Activated T-helper 17 cell treated with anti-CD3 and anti-CD28 coated beads, Interleukin-2, amount 50 U/mL, for 72 hours (primary cell): ENCODE measurements at places on chromosomes 4 and X.

- H3K36me3 ChIP-seq: no peaks in the 10 kb centered on the region
- no peaks in the 10 kb centered on the region for H3K4me1 ChIP-seq
- ATAC-seq: no peak
- peaks cover 26% of the 10 kb centered on the region for H3K27me3 ChIP-seq
Observed at GRCh38 chr4:154631828-154632227, 19.4 kb upstream of the FGG start.

DNA sequence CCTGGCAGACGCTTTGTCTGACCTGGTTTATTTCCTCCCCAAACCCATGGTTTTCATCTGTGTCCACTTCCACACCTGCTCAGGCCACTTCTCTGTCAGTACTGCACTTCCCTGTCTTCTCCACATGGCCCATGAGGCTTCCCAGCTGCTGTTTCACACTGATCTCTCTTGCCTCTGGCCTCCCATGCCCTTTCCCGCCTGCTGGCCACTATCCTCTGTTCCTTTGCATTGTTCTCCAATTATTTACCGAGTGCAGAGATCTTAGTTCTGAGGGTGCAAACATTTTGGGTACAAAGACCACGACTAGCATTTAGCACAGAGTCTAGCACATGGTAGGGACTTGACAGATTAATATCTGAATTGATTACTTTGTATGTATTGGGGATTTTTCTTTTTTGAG lies 174.8 kb upstream of the NPY2R start:
- H3K36me3 ChIP-seq: no peaks in the 10 kb centered on the region
- H3K4me3 ChIP-seq: no peak overlapping the region
- peaks cover 4% of the 10 kb centered on the region for H3K27me3 ChIP-seq
- ATAC-seq: no peak
- no peak overlapping the region for H3K27ac ChIP-seq

- no peak overlapping the region for H3K27ac ChIP-seq
- H3K27me3 ChIP-seq: no peaks in the 10 kb centered on the region
- peak; percentile 86 for ATAC-seq
- H3K36me3 ChIP-seq: peaks cover 40% of the 10 kb centered on the region
- H3K4me3 ChIP-seq: no peak overlapping the region
Observed at GRCh38 chr4:13476915-13477314, 7.2 kb downstream of the RAB28 start.

- H3K4me1 ChIP-seq: no peaks in the 10 kb centered on the region
- no peak overlapping the region for H3K4me3 ChIP-seq
- H3K36me3 ChIP-seq: no peaks in the 10 kb centered on the region
- H3K27me3 ChIP-seq: no peaks in the 10 kb centered on the region
- ATAC-seq: no peak
Observed at GRCh38 chr4:99209671-99210070, 9.4 kb downstream of the ADH6 start.

- H3K27ac ChIP-seq: no peak overlapping the region
- no peak for ATAC-seq
- no peaks in the 10 kb centered on the region for H3K4me1 ChIP-seq
- peaks cover 3% of the 10 kb centered on the region for H3K27me3 ChIP-seq
- H3K4me3 ChIP-seq: no peak overlapping the region
Observed at GRCh38 chrX:53456254-53456653, 22.1 kb upstream of the HSD17B10 start.

DNA sequence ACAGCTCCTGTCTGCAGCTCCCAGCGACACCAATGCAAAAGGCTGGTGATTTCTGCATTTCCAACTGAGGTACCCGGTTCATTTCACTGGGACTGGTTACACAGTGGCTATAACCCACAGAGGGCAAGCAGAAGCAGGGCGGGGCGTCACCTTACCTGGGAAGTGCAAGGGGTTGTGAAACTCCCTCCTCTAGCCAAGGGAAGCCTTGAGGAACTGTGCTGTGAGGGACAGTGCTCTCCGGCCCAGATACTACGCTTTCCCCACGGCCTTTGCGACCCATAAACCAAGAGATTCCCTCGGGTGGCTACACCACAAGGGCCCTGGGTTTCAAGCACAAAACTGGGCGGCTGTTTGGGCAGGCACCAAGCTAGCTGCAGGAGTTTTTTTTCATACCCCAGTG lies 218.9 kb downstream of the PPP3CA start:
- H3K27me3 ChIP-seq: no peaks in the 10 kb centered on the region
- no peaks in the 10 kb centered on the region for H3K36me3 ChIP-seq
- H3K4me3 ChIP-seq: no peak overlapping the region
- no peak for ATAC-seq

DNA sequence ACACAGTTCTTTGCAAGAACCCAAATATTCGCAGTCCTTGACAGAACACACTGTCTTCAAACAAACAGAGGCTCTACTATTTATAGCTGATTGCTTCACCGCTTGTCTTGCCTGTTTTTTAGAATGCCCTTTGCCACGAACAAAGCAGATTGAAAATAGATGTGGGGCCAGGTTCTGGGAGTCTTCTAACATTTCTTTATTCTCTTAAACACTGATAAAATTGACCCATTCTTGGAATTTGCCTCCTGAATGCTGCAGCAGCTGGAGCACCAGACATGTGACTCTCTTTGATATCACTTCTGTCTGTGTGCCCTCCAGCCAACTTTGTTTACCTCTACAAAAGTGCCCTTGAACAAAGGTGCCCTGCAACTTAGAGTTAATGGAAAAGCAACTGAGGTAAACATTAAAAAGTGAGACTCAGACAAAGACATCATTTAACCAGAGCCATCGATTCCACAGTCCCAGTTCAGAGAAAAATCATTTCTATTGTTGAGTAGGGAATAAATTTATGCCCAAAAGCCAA lies 64.2 kb upstream of the SPP1 start:
- no peaks in the 10 kb centered on the region for H3K4me1 ChIP-seq
- peaks cover 22% of the 10 kb centered on the region for H3K27me3 ChIP-seq
- no peak for ATAC-seq
- no peak overlapping the region for H3K27ac ChIP-seq

GRCh38 chrX:20729416-20729815 lies 462.7 kb upstream of the RPS6KA3 start:
- H3K4me3 ChIP-seq: no peak overlapping the region
- no peaks in the 10 kb centered on the region for H3K4me1 ChIP-seq
- ATAC-seq: no peak
- no peak overlapping the region for H3K27ac ChIP-seq

GRCh38 chr4:67871867-67872266 lies 11.9 kb downstream of the TMPRSS11D start:
- no peak overlapping the region for H3K27ac ChIP-seq
- H3K4me3 ChIP-seq: no peak overlapping the region
- peak; percentile 56 for ATAC-seq

DNA sequence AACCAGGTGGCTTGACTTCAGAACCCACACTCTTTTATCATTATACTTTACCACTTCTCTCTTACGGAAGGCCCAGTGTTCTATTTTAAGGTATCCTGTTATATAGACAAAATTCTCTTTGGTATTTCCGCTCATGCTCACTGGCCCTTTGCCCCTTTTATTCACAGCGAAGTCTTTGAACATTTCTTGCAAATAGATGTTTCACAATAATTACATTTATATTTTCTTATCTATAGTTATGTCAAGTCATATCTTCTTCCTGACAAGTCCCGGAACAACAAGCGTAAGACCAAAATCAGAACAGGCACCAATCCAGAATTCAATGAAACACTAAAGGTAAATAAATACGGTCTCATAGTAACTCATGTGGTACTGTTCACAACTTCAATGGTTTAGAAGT lies 102.0 kb downstream of the SYTL5 start:
- H3K27me3 ChIP-seq: no peaks in the 10 kb centered on the region
- H3K36me3 ChIP-seq: no peaks in the 10 kb centered on the region
- H3K27ac ChIP-seq: no peak overlapping the region
- peaks cover 12% of the 10 kb centered on the region for H3K4me1 ChIP-seq
- ATAC-seq: no peak

GRCh38 chrX:70255452-70255851 lies 4.6 kb downstream of the P2RY4 start:
- H3K27me3 ChIP-seq: no peaks in the 10 kb centered on the region
- H3K36me3 ChIP-seq: no peaks in the 10 kb centered on the region
- H3K4me3 ChIP-seq: no peak overlapping the region
- peaks cover 14% of the 10 kb centered on the region for H3K4me1 ChIP-seq
- H3K27ac ChIP-seq: no peak overlapping the region

- no peak for ATAC-seq
- no peaks in the 10 kb centered on the region for H3K4me1 ChIP-seq
- H3K27me3 ChIP-seq: no peaks in the 10 kb centered on the region
- no peak overlapping the region for H3K27ac ChIP-seq
- no peaks in the 10 kb centered on the region for H3K36me3 ChIP-seq
- H3K4me3 ChIP-seq: no peak overlapping the region
Observed at GRCh38 chr4:115711575-115711974, 598.2 kb upstream of the NDST4 start.

DNA sequence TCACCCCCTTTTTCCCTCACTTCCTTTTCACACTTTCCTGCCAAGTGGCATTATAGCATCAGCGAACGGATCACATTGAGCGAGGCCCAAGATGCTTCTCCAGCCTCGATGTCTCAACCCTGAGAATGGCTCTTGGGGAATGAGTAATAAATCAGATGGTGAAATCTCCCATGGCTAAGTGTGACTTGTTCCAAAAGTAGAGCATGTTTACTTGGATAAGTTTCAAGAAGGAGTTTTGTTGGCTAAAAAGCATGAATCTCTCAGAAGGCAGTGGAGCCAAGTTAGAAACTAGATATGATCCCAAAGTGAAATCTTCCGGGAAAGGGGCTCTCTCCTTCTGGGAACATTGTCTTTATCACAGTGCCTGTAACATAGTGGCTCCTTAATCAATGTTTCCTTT lies 316.3 kb downstream of the CAMK2D start:
- H3K36me3 ChIP-seq: no peaks in the 10 kb centered on the region
- no peaks in the 10 kb centered on the region for H3K27me3 ChIP-seq
- peaks cover 13% of the 10 kb centered on the region for H3K4me1 ChIP-seq
- peak overlapping the region; percentile 56 for H3K4me3 ChIP-seq
- peak overlapping the region; percentile 87 for H3K27ac ChIP-seq

GRCh38 chr4:30930276-30930675 lies 210.1 kb downstream of the PCDH7 start:
- no peak for ATAC-seq
- no peak overlapping the region for H3K4me3 ChIP-seq
- no peaks in the 10 kb centered on the region for H3K36me3 ChIP-seq
- H3K4me1 ChIP-seq: no peaks in the 10 kb centered on the region
- H3K27ac ChIP-seq: no peak overlapping the region

DNA sequence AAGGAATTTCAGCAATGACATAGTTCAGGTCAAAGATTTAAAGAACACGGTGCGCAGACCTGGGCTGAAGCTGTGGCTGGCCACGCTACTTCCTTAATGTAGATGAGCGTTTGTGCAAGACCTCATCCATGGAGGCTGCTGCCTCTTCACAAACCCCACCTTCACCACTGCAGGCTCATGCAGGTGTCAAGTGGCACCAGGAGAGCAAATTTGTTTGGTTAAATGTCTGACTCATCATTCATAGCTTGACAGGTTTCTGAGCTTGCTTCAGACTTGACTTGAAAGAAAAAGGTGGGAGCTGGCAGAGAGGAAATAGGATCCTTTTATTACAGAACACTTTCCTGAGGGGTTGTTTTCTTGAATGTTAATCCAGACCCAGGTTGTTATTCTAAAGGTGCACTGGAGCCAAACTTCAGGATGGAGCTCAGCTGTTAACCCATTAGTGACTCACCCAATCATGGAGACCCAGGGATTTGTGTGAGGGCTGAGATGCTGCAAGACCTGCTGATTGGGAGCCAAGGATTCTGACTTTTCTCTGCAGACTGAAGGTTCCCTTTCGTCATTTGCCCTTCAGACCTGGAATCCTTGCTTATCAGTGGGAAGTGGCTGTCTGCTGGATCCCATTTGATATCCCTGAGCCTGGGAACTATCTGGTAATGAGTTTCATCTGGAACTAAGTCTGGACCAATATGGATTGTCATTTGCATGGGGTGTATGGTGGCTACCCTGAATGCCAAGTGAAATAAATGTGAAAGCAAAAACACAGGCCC lies 315.3 kb downstream of the PTTG2 start:
- no peaks in the 10 kb centered on the region for H3K4me1 ChIP-seq
- no peaks in the 10 kb centered on the region for H3K27me3 ChIP-seq
- no peaks in the 10 kb centered on the region for H3K36me3 ChIP-seq

- ATAC-seq: no peak
- H3K4me3 ChIP-seq: no peak overlapping the region
- no peaks in the 10 kb centered on the region for H3K27me3 ChIP-seq
- no peak overlapping the region for H3K27ac ChIP-seq
- no peaks in the 10 kb centered on the region for H3K4me1 ChIP-seq
Observed at GRCh38 chrX:125262836-125263235, 56.8 kb upstream of the TEX13C start.

GRCh38 chrX:17635231-17635630 lies 102.1 kb upstream of the SCML1 start:
- H3K27ac ChIP-seq: no peak overlapping the region
- H3K4me3 ChIP-seq: no peak overlapping the region
- no peaks in the 10 kb centered on the region for H3K36me3 ChIP-seq
- ATAC-seq: no peak
- no peaks in the 10 kb centered on the region for H3K27me3 ChIP-seq

DNA sequence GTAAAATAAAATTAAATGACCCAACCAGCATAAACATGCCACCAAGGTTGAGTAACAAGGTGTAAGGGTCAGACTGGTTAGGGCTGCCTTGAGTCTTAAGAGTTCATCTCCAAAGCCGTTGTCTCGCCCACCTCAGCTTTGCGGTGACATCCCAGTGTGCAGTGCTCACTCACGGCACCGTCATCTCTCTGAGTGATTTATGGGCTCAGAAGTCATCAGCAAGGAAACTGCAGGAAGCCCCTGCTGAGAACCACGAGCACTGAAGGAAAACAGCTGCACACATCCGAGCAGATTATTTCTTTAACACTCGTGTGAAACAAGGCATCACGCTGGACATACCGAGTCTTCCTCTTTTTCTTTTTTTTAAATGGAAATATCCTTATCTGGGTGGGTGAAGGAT lies 411.1 kb downstream of the TRIML1 start:
- H3K4me3 ChIP-seq: no peak overlapping the region
- H3K4me1 ChIP-seq: no peaks in the 10 kb centered on the region
- no peak overlapping the region for H3K27ac ChIP-seq
- no peaks in the 10 kb centered on the region for H3K36me3 ChIP-seq
- H3K27me3 ChIP-seq: no peaks in the 10 kb centered on the region
- ATAC-seq: no peak

GRCh38 chrX:153769158-153769864 lies 5.3 kb downstream of the PLXNB3 start:
- ATAC-seq: no peak
- no peaks in the 10 kb centered on the region for H3K27me3 ChIP-seq
- no peak overlapping the region for H3K4me3 ChIP-seq
- H3K27ac ChIP-seq: no peak overlapping the region
- no peaks in the 10 kb centered on the region for H3K4me1 ChIP-seq

- H3K4me1 ChIP-seq: no peaks in the 10 kb centered on the region
- ATAC-seq: no peak
- H3K27ac ChIP-seq: no peak overlapping the region
Observed at GRCh38 chrX:22616867-22617266, 344.2 kb downstream of the CBLL2 start.

- no peak for ATAC-seq
- no peaks in the 10 kb centered on the region for H3K4me1 ChIP-seq
- no peaks in the 10 kb centered on the region for H3K36me3 ChIP-seq
- H3K27me3 ChIP-seq: no peaks in the 10 kb centered on the region
- no peak overlapping the region for H3K4me3 ChIP-seq
Observed at GRCh38 chr4:19259920-19260319, 991.8 kb upstream of the SLIT2 start.

GRCh38 chr4:10590896-10591295 lies 93.7 kb downstream of the CLNK start:
- H3K27ac ChIP-seq: no peak overlapping the region
- no peak for ATAC-seq
- no peaks in the 10 kb centered on the region for H3K36me3 ChIP-seq
- peaks cover 3% of the 10 kb centered on the region for H3K27me3 ChIP-seq
- H3K4me1 ChIP-seq: no peaks in the 10 kb centered on the region
- no peak overlapping the region for H3K4me3 ChIP-seq
